T-helper 2 cell (primary cell): ENCODE measurements at places on chromosomes 6 and 20.

GRCh38 chr6:30740540-30740870, 2.0 kb downstream of the FLOT1 start:
- no peak for DNase-seq

- DNase-seq, result no peak
Observed at GRCh38 chr6:136547336-136547735, 2.9 kb downstream of the MAP7 start.

DNA sequence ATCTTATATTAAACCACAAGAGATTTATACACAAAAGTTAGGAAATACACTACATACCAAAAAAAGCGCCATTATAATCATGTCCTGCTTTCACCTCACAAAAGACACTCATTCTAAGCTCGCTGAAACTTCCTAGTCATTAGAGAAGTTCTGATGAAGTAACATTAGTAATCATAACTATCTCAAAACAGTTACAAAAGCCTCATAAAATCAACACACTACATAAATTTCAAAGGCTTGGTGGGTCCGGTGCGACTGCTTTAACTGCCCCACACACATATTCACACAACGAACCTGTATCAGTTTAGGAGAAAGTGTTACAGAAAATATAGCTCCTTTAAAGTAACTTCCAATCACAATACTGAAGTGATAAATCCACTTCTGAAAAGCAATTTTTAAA, 1.9 kb downstream of the PHIP start:
- no peak for DNase-seq

DNA sequence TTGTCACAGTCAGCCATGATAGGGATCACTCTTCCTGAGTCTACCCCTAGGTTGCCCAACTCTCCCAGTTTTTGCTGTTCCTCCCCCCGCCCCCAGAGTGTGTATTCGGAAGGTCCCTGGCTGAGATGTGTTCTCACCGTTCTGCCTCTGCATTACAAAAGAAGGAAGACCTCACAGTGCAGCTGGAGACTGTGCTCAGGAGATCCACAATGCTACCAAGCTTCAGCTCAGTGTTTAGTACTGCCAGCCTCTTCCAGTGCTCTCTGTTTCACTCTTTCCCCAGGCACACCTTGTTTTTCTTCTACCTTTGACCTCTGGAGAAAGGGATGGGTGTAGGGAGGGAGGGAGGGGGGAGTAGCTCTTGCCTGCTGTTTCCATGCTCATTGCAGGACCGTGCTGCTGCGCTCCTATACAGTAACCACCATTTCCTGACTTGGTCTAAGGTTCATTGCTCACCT, 13.4 kb upstream of the MOCS1 start:
- DNase-seq, result no peak

- no peak for DNase-seq
Observed at GRCh38 chr20:36010825-36011224, 42.4 kb downstream of the CNBD2 start.

DNA sequence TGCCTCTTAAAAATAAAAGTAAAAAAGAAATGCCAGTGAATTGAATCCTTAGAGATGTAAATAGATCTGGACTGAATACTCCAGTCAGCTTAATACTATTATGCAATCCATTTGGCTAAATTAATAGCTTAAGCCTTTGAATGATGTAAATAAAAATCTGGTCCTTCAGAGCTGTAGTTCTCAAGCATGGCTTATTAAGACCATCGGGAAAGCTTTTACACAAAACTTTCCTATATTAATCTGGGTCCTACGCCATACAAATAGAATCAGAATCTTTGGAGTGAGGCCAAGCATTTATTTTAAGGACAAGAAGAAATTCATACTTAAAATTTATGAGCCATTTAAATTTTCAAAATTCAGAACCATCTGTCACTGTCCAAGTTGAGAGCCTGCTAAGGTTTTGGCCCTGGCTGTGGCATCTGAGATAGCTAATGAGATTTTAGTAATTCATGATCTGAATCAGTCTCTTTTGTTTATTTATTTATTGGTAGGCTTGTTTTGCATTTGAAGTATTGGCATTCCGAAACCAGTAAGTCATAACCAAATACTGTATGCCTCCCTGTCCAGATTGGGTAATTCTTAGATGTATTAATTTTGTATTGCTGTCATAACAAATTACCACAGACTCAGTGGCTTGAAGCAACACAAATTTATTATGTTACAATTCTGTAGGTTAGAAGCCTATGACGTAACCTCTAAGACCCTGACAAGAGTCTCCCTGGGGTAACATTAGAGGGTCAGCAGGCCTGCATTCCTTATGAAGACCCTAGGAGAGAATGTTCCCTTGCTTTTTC, 228.1 kb upstream of the RAB32 start:
- DNase-seq, result no peak

GRCh38 chr6:109523478-109523877, 40.5 kb upstream of the ZBTB24 start:
- DNase-seq, result no peak

DNA sequence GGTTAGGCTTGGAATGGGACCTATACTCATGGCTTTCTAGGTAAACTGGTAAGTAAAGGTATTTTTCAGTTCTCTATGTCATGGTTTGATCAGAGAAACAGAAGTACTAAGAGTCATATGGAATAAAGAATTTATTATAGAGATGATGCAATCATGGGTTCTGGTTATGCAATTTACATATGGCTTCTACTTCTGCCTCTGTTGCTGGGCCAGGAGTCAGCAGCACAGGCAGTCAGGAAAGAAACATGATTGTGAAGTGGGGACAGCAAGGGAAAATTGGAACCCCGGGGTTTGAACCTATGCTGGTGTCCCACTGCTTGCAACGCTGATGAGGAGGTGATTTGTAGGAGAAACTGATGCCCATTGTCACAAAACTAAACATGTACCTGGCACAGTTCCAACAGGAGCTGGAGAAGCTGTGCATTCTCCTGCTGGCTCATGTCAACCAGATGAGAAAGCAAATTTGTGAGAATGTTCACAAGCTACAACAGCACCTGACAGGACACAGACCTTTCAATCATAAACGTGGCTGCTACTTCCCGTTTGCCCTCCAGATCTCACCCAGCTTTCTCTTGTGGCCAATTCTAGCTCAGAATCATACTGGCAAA, 887.1 kb downstream of the TFAP2A start:
- DNase-seq, result no peak

- DNase-seq, result no peak
Observed at GRCh38 chr6:16578695-16579285, 182.5 kb downstream of the ATXN1 start.

GRCh38 chr20:37161830-37162549, 17.1 kb upstream of the RPN2 start:
- DNase-seq, result no peak

GRCh38 chr20:61292821-61293612, 41.0 kb downstream of the CDH4 start:
- no peak for DNase-seq

- no peak for DNase-seq
Observed at GRCh38 chr6:79635232-79635543, 4.1 kb downstream of the SH3BGRL2 start.

- no peak for DNase-seq
Observed at GRCh38 chr20:58646257-58646656, 4.8 kb upstream of the STX16 start.

GRCh38 chr6:16132909-16133308, 4.0 kb downstream of the MYLIP start:
- DNase-seq, result no peak

GRCh38 chr20:5486377-5487054, 169.8 kb upstream of the PROKR2 start:
- no peak for DNase-seq

DNA sequence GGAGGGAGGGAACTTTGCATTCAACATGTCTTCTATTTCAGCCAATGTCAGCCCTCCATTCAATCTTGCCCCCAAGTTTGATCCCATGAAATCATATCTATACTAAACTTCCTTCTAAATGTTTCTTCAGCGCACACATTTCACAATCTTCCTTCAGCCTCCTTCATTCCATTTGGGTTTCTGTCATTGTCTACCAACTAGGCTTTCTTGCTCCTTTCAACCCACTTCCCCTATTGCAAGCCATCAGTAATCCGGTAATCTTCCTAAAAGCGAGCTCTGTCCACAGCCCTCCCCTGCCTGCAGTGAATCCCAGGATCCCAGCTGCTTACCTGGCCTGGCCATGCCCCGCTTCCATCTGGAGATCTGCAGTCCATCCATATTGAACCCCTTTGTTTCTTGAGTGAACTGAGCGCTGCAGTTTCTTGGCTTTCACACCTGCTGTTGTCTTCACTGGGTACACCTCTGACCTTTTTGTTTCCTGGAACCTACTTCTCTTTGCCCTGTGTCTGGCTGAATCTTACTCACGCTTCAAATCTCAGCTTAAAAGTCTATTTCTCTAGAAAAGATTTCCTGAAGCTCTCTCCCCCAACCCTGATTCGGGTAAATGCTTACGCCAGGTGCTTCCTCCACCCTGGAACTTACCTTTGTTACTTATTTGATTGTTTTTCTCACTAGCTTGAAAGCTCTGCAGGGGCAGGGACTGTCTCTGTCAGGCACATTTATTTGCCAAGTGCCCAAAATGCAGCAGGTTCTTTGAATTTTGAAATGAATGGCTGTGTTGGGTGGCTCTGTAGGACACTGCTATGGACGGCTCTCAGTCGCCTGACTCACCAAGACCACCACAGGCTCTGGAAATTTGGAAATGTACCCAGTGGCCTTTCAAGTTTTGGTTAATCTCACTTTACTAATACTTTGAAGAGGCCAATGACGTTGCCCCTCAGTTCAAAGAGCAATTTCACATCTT, 50.3 kb downstream of the ADTRP start:
- DNase-seq, result no peak

GRCh38 chr6:166156942-166157341, 10.7 kb downstream of the TBXT start:
- DNase-seq, result no peak

GRCh38 chr6:108531332-108531731, 29.4 kb upstream of the FOXO3 start:
- no peak for DNase-seq

DNA sequence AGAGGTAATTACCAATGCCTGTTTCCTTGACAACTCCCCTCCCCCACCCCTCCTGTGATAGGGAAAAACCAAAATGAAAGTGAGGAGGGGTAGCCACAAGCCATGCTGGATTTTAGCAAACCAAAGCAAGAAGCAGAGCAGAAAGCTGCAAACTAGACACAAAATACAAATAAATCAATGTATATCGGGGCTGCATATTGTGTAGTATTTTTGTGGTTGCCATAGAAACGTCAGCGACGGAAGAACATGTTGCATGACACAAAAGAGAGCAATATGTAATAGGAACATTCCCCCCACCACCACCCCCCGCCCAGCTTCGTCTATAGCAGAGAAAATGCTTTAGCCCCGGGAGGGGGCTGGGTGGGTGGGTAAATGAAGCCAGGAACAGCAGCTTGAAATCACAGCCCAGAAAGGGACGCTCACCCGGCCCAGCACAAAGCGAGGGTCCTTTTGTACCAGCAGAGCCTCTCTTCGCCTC, 548 bp downstream of the AGPAT4 start:
- DNase-seq, result peak; percentile 7

GRCh38 chr20:10972219-10972860, 298.5 kb upstream of the JAG1 start:
- no peak for DNase-seq

DNA sequence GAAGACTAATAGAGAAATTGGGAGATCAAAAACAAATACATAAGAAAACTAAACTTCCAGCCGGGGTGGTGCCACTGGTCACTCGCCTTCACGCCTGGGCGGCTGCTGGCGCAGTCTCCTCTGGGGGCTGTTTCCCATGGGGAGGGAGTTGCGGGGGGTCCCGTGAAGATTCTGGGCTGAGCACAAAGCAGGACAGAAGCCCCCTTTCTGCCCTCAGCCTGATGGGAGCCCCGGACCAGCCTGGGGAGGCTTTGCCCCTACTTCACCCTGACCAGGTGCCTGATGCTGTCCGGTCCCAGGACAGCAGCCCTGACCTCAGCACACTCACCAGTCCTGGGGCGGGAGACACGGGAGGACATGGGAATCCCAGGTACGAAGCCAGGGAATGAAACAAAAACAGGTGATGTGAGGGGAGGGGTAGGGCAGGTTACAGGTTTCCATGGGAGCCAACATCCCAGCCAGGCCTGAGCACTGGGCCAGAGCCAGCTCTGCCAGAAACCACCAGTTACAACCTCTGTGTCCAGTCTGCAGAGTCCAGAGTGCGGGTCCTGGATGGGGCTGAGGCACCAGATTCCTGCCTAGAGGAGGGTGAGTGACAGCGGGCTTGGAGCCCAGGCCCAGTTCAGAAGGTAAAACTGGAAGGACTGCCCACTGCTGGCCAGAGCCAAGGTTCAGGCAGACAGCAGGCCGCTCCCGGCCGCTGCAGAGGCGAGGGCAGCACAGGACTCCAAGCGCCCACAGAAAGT, 326.4 kb downstream of the TAF4 start:
- no peak for DNase-seq

- no peak for DNase-seq
Observed at GRCh38 chr6:129777371-129777770, 67.4 kb upstream of the ARHGAP18 start.

DNA sequence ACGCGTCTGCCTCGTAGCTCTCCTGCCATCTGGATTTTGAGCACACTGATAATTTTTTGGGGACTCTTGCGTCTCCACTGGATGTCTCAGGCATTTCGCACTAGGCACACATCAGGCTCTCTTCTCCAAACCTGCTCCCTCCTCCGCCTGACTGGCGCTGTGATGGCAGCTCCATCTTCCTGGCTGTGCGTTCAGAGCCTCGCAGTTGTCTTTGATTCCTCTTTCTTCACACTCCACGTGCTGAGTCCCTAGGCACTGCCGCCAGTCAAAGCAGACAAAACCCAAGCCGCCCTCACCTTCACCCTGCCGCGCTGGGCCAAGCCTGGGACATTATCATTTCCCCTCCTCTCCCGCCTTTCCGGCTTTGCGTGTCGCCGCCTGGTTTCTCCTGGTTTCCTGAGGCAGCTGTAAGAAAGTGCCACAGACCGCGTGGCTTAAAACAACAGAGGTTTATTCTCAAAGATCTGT, 778 bp downstream of the PSMG4 start:
- no peak for DNase-seq

DNA sequence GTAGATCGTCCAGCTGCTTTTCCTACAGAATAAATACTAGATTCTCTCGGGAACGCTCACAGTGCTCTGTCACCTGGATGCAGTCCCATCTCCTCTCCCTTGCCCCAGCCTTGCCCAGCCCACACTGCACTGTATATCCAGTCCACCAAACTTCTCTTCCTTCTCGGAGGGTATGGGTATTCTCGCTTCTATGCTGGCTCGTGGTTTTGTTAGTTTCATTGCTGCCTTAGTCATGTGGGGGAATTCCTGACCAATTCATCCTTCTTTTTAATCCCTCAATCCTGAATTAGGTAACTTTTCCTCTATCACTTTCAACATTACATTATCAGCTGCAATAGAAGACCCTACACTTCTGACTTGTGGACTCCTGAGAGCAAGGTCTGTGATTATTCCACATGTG, 252.4 kb downstream of the GMDS start:
- no peak for DNase-seq
